ENCODE measurements at places on chromosomes 11 and 22.

DNA sequence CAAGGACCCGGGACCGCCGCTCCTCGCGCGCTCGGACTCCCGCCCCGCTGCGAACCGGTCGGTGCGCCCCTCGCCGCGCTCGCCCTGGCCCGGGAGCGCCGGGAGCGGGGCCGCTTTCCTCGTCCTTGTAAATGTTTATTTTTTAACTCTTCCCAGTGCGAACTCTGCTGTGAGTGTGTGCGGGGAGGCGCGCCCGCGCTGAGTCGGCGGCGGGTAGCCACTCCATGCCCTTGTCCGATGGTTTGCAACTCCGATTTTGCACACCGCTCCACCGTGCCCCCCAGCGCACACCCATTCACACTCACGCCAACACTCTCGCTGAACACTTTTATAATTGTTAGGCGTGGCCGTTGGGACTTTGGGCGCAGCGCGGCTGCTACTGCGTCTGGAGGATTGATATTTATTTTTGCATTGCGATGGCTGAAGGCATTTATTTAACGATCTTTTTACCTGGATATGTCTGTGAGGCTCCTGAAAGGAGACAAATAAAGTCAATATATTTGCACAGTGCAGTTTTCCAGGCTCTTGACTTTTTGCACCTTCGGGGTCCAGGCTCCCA lies 1.0 kb downstream of the C11orf96 start:
- no peak for DNase-seq

DNA sequence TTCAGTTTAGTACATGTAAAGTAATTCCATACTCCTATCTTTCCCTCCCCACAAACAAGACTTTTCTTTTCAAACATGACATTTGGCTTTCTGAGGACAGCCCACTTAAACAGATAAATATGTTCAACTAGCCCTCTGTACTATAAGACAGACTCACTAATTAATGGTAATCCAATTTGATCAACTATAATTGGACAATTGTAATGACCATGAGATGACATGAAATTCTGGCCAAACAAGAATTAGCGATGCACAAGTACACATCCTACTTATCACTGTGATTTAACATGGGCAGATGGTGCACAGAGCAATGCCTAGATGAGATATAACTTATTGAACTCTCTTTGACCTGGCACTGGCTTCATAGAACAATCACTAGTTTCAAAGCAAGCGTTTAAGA lies 1033.7 kb upstream of the CCDC90B start:
- no peak for DNase-seq

DNA sequence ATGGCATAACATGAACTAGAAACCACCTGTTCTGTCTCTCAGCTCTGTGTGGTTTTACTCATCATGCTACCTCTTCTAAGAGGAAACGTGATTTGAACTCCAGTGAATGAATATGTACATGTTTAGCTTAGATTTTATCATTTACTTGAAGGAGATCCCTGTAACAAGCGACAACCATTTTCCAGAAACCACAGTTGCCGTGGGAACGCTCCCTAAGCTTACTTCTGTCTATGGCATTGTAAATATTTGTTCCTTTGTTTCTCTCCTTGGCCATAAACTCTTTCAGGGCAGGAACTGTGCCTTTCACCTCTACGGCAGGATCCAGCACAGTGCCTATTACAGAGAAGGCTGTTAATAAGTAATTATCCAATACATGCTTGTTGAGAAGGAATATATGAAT lies 17.1 kb upstream of the TPH1 start:
- no peak for DNase-seq

GRCh38 chr11:113998574-113998973 lies 23.7 kb downstream of the HTR3A start:
- no peak for DNase-seq

DNA sequence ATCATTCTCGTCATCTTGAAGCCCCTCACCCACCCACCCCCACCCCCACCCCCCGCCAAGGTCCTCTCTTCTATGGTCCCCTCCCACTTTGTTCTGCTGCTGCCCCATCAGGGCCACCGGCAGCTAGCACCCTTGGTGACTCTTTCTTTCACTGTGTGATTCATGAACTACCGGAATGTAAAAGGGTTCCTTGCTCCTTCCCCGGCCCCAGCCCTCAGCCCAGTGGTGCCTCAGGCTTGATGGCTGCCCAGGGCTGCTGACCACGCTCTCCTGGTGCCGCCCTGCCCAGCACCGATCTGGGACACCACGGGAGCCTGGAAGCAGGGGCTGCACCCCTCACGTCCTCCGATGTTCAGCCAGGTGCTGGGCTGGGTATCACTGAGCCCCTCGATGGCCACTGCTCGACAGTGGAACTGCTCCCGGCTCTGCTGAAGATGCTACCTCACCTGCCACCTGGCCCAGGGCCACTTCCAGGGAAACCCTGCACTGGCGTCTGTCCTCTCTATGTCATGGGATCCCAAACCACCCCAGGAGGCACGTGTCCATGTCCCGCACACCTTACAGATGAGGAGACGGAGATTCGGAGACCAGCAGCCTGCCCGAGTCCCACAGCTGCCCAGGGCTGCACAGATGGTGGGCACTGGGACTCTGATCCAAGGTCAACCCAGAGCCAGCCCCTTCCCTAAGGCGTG lies 39.7 kb downstream of the IGLL5 start:
- DNase-seq: no peak

DNA sequence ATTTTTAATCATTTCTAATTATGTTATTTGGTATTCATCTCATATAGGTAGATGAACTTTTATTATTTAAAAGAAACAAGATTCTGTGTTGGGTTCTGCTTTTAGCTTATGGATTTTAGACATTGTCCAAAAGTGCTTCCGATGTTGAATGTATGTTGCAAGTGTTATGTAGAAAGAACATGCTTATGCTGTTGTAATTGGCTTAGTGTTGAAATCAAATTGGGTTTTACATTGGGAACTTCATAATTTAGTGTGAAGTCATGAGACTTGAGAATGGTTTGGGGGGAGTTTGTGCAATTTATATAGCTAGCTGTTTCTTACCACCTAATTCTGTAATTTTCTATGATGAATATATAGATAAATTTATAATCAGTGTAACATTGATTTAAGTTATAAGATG lies 3.6 kb downstream of the MTMR3 start:
- no peak for DNase-seq

DNA sequence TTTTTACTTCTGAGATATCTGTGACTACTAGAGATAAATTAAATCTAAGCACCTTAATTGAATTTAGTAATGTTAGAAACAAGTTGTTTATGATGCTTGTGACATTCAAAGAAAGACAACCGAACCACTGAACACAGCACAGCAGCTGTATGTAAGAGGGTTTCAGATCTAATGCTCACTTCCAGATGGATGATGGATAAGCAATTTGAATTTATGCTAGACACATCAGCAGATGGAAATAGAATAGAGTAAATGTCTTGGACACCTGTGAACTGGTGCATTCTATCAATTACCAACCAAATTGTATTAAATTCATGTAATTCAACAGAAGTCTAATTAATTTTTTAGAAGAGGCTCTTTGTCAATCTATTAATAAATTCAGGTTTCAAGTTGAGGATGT lies 306.3 kb downstream of the CNTN5 start:
- DNase-seq: no peak

- DNase-seq: no peak
Measured at GRCh38 chr11:128053981-128054931, 533.1 kb downstream of the ETS1 start.

- DNase-seq: no peak
Measured at GRCh38 chr11:88068848-88069554, 106.2 kb downstream of the RAB38 start.

- DNase-seq: no peak
Measured at GRCh38 chr11:5665746-5666401, 19.0 kb downstream of the TRIM5 start.

DNA sequence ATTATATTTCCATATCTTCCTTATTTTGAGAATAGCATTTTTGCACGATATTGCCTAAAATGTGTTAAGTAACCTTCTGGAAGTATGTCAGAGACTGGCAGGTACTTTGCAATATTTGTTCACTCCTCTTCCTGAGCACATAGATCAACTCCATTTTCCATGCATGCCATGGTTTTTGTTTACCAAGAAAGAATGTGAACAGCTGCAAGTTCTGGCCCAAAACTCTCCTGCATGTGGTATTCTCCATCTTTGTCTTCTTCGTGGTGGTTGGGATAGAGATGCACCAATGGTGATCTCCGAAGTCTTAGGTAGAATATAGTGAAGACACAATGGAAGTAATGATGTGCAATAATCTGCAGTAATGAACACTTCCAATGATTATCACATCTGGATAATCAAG lies 2241.0 kb upstream of the RAG2 start:
- no peak for DNase-seq

- DNase-seq: no peak
Measured at GRCh38 chr11:79466411-79466810, 25.6 kb upstream of the TENM4 start.

DNA sequence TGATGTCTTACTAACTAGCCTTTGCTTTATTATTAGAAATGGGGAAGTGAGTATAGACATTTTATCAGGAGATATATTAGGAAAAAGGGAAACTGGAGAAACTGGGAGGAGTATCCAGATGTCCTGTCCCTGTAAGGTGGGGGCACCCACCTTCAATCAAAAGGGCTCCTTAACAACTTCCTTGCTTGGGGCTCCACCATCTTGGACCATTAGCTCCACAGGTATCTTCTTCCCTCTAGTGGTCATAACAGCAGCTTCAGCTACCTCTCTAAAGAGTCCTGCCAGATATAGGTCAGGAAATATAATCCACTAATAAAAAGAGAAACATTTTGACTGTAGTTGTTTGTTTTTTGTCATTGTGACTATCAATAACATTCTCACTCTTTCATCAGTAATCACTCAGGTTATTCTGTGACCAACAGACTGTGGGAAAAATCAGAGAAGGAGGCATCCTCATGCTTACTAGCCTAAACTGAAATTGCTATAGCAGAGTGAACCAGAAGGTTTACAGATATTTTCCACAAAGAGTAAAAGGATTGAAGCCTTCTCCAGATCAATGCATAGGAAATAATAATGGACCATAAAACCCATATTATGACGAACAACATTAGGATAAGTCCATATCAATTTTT lies 10.4 kb downstream of the OR51B4 start:
- DNase-seq: no peak

DNA sequence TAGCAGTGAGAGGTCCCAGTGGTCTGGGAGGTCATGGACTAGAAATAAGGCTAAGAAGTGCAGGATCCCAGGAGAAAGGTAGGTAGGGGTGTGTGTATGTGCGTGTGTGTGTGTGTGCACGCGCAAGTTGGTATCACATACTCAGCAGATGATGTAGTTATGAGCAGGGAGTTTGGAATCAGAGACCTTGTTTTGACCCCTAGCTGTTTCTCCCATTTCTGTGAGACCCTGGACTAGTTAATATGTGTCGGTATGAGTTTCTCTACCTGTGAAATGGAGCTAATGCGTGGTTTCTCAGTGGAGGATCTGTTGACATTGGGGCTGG lies 1.3 kb downstream of the SERPING1 start:
- DNase-seq: no peak

- DNase-seq: no peak
Measured at GRCh38 chr22:26599505-26599904, 9.6 kb upstream of the TPST2 start.

DNA sequence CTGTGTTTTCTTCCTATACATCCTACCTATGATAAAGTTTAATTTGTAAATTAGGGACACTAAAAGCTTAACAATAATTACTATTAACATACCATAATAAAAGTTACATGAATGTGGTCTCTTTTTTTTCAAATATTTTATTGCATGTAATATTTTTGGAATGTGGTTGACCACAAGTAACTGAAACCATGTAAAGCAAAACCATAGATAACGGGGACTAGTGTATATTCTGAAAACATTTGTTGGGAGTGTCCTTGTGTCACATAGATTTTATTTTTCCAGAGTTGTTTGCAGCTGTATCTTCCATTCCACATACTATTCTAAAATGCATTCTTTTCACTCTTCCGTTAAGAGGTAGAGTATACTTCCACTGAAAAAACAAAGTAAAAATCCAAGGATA lies 200.4 kb downstream of the KIF18A start:
- no peak for DNase-seq

GRCh38 chr11:48055292-48056132 lies 75.2 kb downstream of the PTPRJ start:
- no peak for DNase-seq

DNA sequence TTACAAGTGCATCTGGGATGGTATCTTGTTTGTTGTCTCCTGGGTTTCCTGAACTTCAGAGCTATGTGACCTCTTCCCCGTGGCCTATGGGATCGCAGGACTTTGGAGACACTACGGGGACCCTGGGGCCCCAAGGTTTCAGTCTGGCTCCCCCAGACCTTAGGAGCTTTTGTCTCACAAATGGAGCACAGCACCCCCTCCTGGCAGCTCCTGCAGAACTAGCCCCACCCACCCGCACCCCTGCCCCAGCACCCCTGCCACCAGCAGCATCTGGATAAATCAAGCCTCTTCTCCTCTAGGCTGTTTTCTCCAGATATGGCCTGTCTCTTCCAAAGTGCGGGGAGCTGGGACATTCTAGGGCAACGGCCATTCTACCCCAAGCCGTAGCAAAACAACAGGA lies 10.4 kb downstream of the RCOR2 start:
- no peak for DNase-seq

DNA sequence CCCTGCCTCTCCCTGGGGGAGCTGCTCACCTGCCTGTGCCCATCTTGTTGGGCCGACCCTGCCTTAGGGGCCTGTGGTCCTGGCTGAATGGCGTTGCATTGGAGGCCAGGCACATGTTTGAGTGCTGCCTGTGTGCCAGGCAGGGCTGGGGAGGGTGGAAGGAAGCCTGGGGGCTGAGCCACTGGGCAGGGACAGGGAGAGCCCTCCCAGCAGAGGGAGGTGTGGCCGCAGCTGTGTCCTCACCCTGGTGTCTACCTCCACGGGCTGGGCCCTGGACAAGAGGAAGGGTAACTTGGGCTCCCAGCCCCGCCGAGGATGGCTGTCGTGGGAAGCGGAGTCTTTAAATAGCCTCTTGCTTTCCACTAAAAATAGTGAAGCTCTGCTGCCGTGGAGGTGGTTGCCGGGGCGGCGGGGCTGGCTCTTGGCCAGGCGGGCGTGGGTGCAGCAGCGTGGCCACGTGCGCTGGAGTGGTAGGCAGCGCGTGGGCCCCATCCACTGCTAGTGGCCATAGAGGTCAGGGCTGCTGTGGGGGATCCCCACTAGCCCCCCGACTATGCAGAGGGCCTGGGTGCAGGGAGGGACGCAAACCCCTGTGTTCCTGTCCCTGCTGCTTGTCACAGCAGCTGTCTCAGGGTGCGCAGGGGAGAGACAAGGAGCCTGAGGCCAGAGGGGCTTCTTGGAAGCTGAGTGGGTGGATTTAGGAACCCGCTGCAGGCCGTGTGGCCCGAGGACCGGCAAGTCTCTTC lies 6.2 kb downstream of the ZDHHC8 start:
- DNase-seq: no peak

DNA sequence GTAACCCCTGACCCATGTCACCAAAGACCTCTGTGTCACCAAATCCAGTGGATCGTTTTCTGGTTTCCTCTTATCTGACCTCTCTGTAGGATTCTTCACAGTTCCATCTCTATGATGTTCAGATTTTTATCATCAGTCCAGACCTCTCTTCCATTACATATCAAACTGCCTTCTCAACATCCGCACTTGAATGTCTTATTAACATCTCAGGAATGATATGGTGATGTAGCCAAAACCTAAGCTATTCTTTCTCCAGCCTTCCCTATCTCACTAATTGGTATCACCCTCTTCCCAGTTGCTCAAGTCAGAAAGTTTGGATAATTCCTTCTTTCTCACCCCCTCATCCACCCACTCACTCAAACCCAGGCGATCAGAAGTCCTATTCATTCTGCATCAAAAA lies 13.4 kb downstream of the APLNR start:
- no peak for DNase-seq

Data from cerebellar nuclear complex (tissue), 1 donor.